Caki2 (cell line): ENCODE measurements at places on chromosomes 7 and 10.

GRCh38 chr7:131131746-131132431 is 195.8 kb upstream of the MKLN1 start:
- DNase-seq: peak; percentile 22

GRCh38 chr7:20466543-20467021 is 135.9 kb downstream of the ITGB8 start:
- DNase-seq: no peak

DNA sequence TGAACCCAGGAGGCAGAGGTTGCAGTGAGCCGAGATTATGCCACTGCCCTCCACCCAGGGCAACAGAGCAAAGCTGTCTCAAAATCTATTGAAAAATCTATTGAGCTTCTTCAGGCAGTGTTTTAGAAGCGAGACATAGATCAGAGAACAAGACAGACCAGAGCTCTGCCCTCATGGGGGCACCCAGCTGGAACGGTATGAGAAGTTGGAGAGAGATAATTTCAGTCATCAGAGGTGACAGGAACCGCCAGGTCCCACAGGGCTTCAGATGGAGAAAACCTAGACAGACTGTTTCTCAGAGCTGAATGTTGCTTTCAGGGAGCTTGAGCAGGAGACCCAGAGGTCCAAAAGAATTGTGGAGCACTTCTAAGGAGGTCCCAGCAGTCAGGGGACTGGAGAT is 14.2 kb upstream of the GTF2IRD1 start:
- DNase-seq: no peak

GRCh38 chr10:102120991-102121738 is 997 bp upstream of the LDB1 start:
- DNase-seq: peak; percentile 37

- DNase-seq: no peak
Observed at GRCh38 chr7:130150587-130150986, 54.6 kb downstream of the TMEM209 start.

- no peak for DNase-seq
Observed at GRCh38 chr7:70679661-70680060, 452.3 kb upstream of the GALNT17 start.

- DNase-seq: no peak
Observed at GRCh38 chr10:124387078-124387874, 31.4 kb downstream of the OAT start.

DNA sequence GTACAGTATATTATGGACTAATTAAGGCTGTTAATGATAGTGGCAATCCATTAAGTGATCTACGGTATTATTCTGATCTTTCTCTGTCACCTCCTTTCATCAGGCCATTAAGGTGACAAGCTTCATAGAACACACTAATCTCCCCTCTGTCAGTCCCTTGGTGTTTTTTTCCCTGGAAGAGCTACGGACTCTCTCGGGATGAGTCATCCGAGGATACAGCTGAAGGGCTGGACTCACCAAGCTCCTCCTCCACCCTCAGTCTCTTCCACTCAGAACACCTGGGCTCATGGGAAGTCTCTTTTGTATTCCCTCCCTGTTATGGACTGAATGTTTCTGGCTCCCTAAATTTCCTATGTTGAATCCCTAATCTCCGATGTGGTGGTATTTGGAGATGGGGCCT is 69.8 kb upstream of the PLXNA4 start:
- peak; percentile 27 for DNase-seq

- no peak for DNase-seq
Observed at GRCh38 chr10:116112232-116113231, 160.5 kb downstream of the GFRA1 start.

DNA sequence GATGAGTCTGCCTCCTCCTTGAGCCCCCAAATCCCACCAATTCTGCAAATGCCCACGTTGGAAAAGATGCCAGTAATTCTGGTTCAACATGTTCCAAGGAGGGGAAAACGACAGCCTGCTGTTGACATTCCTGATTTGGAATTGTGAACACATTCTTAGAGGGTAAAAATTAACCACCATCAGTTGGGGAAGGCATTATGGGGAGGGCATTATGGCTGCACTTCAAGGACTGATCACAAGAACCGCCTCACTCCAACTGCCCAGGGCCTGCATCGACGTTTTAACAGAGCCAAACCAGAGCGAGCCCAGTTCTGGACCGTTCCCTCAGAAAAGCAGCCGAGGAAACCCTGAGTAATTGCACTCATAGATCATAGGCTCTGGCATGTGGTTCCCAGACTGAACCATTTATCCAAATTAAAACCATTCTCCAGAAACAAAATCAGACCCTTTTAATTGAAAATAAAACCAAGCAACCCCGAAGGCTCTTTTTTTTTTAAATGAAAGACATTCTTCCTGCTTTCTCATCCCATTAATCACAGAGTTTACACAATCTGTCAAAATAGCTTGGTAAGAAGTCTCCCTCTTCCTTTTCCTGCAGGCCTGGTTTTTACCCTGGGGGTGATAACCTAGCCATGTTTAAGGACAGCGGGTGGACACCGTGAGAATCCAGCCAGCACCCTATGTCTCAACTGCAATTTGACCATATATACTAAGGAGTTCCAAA is 8.0 kb downstream of the TNS3 start:
- peak; percentile 84 for DNase-seq

GRCh38 chr7:98727146-98727709 is 110.1 kb downstream of the NPTX2 start:
- DNase-seq: no peak

GRCh38 chr10:43024942-43025700 is 51.7 kb upstream of the RET start:
- DNase-seq: no peak

- DNase-seq: no peak
Observed at GRCh38 chr10:117134056-117134305, 4.1 kb downstream of the VAX1 start.
